Lung microvascular endothelial cell (primary cell): ENCODE measurements at places on chromosomes 13 and 19.

DNA sequence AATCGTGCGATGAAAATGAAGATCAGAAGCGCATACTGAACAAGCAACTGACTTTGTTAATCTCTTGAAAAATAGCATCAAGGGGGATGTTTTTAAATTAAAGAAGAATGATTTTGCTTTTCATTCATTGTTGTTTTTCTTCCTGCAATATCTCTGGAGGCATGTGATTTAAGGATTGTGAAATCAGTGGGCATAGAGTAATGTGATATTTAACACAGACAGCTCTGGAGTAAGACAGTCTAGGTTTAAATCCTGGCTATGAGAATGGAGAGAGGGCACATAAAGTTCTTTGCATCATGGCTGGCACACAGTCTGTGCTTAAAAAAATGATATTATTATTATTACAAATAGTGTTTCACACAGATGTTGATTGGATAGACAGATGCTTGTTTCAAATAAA is 243.1 kb upstream of the NBEA start:
- no peak for DNase-seq

DNA sequence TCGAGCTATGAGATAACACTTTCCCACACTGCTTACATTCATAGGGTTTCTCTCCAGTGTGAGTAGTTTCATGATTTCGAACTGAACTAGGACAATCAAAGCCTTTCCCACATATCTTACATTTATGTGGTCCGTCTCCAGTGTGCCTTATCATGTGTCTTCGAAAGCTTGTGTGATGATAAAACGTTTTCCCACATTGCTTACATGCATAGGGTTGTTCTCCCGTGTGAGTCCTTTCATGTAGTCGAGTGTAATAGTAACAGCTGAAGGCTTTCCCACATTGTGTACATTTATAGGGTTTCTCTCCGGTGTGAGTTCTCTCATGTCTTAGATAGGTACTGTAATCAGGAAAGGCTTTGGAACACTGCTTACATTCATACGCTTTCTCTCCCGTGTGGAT is 16.3 kb downstream of the ZNF823 start:
- no peak for DNase-seq

- DNase-seq: no peak
These were observed 65.0 kb downstream of the FGF9 start for GRCh38 chr13:21735701-21736401.

DNA sequence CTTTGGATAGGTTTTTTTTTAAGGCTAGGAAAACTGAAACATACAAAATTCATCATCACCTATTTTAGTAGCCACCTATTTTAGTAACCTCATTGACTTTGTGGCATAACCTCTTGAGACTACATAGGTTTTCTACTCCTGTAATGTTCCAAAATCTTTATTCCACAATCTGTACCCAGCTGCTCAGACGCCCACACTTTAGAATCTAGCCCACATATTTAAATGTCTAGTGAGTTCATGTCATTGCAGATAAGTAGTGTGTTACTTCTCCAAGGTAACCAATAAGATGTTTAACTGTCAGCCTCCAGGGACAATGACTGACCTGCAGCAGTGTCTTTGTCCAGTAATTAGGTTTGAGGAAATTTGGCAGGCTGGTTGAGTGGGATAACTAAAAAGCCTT is 330.2 kb downstream of the MZT1 start:
- no peak for DNase-seq

- no peak for DNase-seq
These were observed 12.0 kb upstream of the SLC7A1 start for GRCh38 chr13:29607465-29607864.

DNA sequence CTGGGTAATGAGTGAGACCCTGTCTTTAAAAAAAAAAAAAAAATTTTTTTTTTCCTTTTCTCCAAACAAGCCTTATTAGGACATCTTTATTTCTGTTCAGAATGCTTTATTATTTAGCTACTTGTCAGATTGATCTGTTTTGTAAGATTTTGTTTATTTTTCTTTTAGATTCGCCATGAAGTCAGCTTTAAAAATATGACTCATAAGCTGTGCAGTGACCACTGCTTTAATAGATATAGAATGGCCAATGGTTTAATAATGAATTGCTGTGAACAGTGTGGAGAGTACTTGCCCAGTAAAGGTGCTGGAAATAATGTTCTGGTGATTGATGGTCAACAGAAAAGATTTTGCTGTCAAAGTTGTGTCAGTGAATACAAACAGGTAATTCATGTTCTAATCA is 47.7 kb downstream of the ZMYM2 start:
- no peak for DNase-seq

- DNase-seq: no peak
These were observed 1.9 kb downstream of the ZNF417 start for GRCh38 chr19:57914531-57914930.
